ENCODE measurements at places on chromosomes 3 and 15.

DNA sequence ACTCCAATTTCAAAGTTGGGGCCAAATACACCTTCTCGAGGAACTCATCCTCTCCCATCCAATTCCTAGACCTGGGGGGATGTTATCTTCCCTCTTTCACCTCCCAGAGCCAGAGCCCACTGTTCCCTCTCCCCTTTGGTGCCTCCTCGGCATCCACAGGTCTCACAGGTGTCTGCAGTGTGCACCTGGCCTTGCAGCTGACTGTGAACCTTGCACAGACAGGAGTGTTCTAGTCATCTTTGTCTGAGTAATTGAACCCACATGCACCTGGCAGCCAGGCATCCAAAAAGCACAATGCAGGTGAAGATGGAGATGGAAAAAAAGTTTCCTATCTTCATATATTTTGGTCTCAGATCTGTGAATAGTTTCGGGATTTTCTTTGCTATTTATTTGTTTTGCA lies 30.8 kb downstream of the PCOLCE2 start:
- no peak for DNase-seq

DNA sequence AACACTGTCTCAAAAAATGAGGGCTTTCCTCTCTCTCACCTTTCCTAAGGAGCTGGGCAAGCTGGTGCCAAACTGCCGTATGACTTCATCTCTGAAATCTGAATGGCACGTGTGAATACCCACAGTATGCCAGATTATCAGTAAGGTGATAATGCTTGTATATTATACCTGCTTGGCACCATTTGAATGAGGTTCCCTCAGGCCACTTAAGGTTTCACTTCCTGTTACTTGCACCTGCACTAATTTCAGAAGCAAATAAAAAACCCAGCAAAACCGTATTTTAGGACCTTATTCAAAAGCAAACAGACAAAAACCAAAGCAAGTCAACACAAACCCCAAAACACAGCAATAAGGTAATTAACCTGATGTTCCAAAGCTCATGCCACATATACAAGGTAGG lies 19.7 kb downstream of the FOXP1 start:
- DNase-seq = no peak

DNA sequence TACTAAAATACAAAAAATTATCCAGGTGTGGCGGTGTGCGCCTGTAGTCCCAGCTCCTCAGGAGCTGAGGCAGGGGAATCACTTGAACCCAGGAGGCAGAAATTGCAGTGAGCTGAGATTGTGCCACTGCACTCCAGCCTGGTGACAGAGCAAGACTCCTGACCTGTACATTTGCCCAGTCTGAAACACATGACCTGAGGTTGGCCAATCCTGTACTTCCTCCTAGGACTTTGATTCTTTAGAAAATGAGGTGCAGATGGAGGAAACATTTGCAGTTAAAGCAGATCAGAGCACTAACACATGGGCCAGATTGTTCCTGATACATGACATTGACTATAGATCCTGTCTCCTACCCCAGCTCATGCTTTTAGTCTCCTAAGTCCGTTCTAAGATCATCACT lies 28.9 kb upstream of the LPP start:
- DNase-seq = no peak

- no peak for DNase-seq
Observed at GRCh38 chr3:65552434-65552833, 486.3 kb downstream of the MAGI1 start.

- no peak for DNase-seq
Observed at GRCh38 chr3:30069056-30069455, 537.3 kb upstream of the TGFBR2 start.

DNA sequence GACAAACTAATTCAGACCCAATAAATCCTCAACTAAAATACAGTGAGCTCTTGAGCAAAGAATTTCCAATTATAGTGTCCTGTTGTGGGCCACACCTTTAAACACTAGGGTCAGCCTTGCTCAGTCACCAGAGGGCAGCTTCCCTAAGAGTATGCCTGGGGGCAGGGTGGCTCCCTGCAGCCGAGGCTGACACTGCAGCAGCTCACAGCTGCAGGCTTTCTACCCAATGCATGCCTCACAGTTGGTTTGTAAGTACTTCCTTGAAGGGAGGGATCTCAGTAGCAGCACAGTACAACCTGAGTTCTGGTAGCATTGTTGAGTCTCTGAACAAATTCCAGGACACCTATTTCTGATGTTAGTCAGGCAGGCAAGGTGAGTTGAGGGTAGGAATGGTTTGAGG lies 335.6 kb downstream of the TUSC7 start:
- DNase-seq = no peak

DNA sequence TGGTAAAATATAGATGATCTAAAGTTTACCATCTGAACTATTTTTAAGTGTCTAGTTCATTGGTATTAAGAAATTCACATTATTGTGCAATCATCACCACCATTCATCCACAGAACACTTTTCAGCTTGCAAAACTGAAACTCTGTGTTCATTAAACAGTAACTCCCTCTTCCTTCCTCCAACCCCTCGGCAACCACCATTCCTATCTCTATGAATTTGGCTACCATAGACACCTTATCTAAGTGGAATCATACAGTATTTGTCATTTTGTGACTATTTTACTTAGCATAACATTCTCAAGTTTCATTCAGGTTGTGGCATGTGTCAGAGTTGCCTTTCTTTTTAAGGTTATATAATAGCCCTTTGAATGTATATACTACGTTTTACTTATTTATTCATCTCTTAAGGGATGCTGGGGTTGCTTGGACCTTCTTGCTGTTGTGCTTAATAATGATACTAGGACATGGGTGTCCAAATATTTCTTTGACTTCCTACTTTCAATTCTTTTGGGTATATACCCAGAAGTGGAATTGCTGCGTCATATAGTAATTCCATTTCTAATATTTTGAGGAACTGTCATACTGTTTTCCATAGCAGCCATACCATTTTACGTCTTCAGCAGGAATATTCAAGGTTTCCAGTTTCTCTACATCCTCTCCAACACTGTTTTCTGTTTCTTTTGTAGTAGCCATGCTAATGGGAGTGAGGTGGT lies 20.9 kb downstream of the KAT2B start:
- DNase-seq = no peak

GRCh38 chr15:49288391-49288790 lies 118.3 kb downstream of the GALK2 start:
- no peak for DNase-seq

- no peak for DNase-seq
Observed at GRCh38 chr3:61936344-61936937, 375.1 kb downstream of the PTPRG start.

GRCh38 chr15:77507911-77508310 lies 87.2 kb downstream of the HMG20A start:
- peak; percentile 43 for DNase-seq

GRCh38 chr3:42685363-42685881 lies at the start of gene KLHL40:
Gene KLHL40 (plus strand): TSS chr3:42685537. CDS start chr3:42685619, 82 bp downstream.
- DNase-seq = peak; percentile 60

DNA sequence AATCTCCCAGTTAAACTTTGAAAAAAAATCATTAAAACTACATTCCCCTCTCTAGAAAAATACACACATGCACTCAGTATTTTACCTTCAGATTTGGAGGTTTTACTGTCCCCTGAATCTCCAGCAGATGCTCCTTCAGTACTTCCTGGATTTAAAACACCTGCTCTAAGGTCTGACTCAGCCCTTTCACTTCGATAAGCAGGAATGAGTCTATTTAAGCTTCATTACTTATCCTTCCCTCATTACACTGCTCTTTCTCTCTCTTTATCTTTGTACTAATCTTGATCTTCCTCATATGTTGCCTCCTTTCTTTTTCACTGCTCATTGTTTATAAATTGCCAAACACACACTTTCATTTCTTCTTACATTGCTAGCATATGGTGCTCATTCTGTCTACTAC lies 443.9 kb downstream of the DIPK2A start:
- no peak for DNase-seq

- peak; percentile 61 for DNase-seq
Observed at GRCh38 chr3:185153171-185153771, 411 bp upstream of the C3orf70 start.

- no peak for DNase-seq
Observed at GRCh38 chr3:52739730-52740129, 31.0 kb downstream of the NEK4 start.

All from left hindlimb (tissue), 1 donor.